ENCODE measurements at places on chromosomes 3 and 15.

GRCh38 chr3:124064050-124064449 lies 72.1 kb upstream of the ROPN1 start:
- DNase-seq, result no peak

GRCh38 chr3:23620638-23621015 lies 185.1 kb upstream of the UBE2E1 start:
- no peak for DNase-seq

- DNase-seq, result no peak
Observed at GRCh38 chr3:150429767-150430671, 21.9 kb downstream of the TSC22D2 start.

GRCh38 chr15:89018207-89018606 lies 70.0 kb upstream of the ABHD2 start:
- no peak for DNase-seq

- no peak for DNase-seq
Observed at GRCh38 chr3:37745921-37746320, 115.8 kb upstream of the CTDSPL start.

DNA sequence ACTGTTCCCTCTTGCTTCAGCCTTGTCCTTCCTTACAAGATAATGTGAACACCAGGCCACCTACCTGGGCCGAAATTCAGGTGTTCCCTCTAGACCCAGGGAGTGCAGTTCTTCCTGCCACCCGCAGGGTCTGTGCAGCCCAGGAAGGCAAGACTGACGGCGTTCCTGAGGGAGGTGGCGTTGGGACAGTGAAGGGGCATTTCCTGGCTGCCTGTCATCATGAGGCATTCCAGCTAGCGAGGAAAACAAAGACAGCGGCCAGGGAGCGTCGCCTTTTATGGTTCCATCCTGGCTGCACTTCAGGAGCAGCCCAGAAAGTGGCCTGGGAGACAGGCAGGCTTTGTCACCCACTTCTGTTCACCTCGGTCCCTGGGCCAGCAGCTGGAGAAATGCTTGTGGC lies 84.8 kb upstream of the WNT5A start:
- DNase-seq, result peak; percentile 90

DNA sequence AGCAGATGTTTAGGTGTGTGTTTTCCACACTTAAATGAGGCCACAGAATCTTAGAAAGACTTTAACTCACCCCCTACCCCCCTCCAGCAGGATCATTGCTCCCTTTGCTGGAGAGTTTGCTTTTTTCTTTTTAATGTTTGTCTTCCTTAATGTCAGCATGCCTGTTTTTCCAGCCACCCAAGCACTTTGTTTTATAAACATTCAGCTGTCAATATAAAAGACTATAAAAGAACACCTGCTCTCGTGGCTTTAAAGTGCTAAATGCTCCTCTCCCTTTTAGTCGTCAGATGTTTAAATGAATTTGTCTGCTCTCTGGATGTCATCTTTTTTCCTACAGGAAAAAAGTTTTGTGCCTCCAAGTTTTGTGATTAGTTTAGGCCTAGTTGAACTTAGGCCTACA lies 61.7 kb downstream of the SIDT1 start:
- no peak for DNase-seq

- no peak for DNase-seq
Observed at GRCh38 chr3:16817197-16817596, 67.6 kb upstream of the PLCL2 start.

DNA sequence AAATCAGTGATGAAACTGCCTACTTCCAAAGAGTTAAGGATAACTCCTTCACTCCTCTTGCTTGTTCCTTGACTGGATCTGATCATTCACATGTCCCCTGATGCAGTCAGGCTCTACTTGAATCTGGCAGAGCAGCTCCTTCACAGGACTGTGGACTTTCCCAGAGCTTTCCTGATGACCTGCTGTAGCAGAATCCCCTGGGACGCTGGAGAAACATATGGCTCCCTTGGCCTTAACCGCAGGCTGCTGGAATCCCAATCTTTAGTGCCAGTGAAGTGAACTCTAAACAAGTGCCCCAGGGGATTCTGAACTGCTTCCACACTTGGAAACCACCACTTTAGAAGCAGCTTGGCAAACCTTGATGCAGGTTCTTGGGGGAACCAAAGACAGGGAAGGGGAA lies 217.8 kb downstream of the CHST2 start:
- no peak for DNase-seq

DNA sequence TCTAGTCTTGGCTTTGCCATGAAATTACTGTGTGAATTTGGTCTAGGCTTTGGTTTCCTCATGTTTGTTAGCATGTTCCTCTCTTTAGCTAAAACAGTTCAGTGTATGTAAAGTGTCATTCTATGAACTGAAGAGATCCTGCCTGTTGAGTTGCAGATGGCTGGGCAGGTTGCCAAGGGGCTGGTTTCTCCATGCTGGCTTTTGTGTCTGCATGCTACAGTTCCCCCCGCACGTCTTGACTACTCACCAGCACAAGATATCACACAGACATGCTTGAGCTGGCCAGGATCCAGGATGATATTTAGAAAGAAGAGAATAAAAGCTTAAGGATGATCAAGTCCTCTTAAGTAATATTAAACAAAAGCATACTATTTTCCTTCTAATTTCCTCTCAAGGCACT lies 90.2 kb downstream of the CERS3 start:
- DNase-seq, result no peak

GRCh38 chr3:113242096-113242581 lies 30.8 kb downstream of the BOC start:
- DNase-seq, result no peak

Measured in SW480 (cell line).